Activated CD4-positive, alpha-beta memory T cell treated with anti-CD3 and anti-CD28 coated beads, Interleukin-2, amount 10 ng/mL, durations not matched to agents 7 days and 5 days (primary cell): ENCODE measurements at places on chromosomes 3 and 15.

DNA sequence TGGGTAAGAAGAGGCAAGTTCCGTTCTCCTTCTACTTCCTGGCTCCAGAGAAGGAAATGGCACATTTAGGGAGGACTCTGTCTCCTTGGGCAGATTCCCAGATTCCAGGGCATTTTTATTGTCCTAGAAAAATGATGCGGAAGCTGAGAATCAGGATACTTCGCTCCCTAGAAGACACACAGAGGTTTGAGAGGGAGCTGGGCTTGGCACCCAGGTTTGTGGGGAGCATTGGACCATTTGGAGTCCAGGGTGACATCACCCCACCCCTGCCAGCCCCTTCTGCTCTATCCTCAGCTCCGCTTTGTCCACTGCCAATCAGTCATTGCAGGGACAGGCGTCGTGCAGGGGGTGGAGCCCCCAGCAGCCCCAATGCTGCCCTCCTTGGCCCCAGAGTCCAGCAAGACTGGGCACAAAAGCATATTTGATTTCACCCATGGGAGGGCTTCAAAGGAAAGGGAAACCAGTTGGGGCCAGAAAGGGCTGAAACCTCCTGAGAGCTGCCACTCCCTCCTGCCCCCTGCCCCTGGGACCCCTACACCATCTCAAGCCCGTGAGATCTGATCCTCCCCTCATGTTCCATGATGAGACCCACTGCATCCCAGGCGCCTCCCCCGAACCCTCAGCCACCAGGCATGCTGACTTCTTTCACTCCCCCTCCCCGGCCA, 129.8 kb upstream of the MEF2A start:
- no peak for DNase-seq

GRCh38 chr15:48355377-48355776, 24.1 kb downstream of the DUT start:
- DNase-seq = no peak

GRCh38 chr3:160577556-160578195, 12.3 kb upstream of the KPNA4 start:
- no peak for DNase-seq

DNA sequence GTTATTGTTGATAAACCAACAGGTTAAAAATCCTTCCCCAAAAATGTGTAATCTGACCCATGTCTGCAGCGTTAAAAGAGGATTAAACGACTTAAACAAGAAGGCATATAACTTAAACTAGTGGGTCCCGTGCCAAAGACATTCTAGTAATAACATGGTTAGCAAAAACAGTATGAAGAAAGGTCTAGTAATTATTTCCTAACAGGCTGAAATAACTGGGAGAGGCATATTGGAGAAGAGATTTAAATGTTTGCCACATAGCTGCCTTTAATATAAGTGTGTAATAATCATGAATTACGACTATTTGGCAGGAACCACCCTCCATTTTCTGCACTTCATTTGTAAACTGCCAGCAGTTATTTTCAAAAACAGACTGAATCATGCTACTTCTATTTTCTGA, 67.7 kb upstream of the CSPG5 start:
- DNase-seq = no peak

DNA sequence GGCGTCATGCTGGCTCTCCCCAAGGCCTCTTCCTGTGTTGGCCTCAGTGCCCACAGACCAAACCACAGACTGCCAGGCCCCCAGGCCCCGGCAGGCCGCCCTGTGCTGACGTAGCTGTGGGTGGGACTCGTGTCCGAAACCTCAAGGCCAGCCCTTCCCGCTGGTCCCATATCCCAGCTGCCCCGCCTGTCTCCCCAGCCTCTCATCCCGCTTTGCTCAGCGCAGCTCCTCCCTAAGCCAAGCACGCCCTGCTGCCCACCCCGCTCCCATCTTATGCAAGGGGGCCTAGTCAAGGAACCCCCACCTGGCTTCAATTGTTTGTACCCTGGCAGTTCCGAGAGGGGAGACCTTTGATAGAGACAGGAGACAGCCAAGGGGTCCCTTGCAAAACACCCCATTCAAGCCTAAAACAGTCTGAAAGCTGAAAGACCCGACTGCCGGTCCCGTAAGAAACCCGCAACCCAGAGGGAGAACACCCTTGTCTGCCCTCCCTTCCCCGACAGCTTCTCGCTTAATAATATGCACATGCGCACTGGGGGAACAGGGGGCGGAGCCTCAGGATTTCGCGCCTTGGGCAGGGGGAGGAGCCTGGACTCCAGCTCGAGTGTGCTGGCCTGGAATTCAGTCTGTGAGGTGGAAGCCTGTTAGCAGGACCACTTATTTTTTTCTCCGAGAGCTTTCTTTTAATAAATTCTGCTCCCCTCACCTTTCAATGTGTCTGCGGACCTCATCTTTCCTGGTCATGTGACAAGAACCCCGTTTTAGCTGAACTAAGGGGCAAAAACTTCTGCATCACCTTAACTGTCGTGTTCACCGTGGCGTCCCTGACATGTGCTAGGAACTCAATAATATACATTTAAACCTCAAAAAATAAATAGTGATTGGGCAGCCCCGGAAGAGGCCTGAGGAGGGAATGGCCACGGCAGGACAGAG, 17.2 kb downstream of the TNFAIP8L3 start:
- DNase-seq = peak; percentile 72
